Activated gamma-delta T cell treated with anti-CD3 and anti-CD28 coated beads, Interleukin-2, amount 50 U/mL, for 16 hours (primary cell): ENCODE measurements at places on chromosomes 1 and 21.
A peak's percentile ranks its signal among the peaks of the same experiment; 100 is the strongest.

DNA sequence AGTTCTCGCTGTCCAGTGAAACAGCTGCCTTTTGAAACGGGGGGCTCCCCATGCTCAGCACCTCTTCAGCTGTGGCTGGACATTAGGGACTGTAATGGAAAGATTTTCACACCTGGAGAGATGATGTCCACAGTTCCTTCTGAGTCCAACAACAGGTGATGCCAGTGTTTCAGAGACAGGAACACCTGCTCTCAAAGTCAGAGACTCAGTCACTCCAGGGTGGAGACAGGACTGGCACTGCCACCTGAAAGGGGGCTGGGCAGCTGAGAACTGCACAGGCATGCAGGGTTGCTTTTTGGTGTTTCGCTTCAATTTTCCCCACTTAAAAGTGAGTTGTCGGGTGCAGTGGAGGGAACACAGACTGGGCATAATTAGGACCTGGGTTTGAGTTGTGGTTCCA lies 124.8 kb downstream of the GALNT2 start:
- no peak for DNase-seq

GRCh38 chr1:228098323-228098931 lies 4.7 kb downstream of the C1orf35 start:
- DNase-seq = no peak

GRCh38 chr21:42157606-42158310 lies 61.2 kb upstream of the ABCG1 start:
- no peak for DNase-seq

- no peak for DNase-seq
These were observed 70.4 kb upstream of the IPO9 start for GRCh38 chr1:201758499-201759050.

DNA sequence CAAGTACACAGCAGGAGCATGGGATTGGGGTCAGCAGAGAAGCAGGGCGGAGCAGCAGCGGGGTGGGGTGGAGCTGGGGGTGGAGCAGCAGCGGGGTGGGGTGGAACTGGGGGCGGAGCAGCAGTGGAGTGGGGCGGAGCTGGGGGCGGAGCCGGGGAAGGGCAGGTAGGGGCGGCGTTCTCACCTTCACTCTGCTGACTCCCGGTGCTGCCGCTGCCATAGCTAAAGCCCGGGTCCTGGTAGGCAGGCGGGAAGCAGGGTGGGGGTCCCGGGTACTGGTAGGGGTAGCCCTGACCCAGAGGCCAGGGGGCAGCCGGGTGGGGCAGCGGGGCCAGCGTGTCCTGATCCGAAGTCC lies 6.7 kb downstream of the TAS1R3 start:
- no peak for DNase-seq

- DNase-seq = no peak
These were observed 134.6 kb upstream of the ARHGEF16 start for GRCh38 chr1:3319874-3320245.

DNA sequence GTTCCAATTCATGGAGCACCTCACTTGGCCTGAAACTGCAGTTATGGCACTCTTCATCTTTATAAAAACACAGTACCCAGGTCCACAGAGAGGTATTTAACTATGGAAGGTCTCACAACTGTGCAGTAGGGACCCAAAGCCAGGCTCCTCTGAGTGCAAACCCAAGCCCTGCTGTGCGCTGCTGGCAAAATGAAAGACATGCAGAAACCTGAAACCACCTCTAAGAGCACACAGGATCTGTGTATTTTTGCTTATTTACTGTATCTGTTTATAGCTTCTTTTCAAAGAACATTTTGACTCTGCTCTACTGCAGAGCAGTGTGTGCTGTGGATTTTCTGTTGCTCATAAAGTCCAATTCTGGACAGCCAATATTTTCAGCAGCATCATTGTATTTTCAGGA lies 166.6 kb downstream of the DSCAM start:
- DNase-seq = no peak

DNA sequence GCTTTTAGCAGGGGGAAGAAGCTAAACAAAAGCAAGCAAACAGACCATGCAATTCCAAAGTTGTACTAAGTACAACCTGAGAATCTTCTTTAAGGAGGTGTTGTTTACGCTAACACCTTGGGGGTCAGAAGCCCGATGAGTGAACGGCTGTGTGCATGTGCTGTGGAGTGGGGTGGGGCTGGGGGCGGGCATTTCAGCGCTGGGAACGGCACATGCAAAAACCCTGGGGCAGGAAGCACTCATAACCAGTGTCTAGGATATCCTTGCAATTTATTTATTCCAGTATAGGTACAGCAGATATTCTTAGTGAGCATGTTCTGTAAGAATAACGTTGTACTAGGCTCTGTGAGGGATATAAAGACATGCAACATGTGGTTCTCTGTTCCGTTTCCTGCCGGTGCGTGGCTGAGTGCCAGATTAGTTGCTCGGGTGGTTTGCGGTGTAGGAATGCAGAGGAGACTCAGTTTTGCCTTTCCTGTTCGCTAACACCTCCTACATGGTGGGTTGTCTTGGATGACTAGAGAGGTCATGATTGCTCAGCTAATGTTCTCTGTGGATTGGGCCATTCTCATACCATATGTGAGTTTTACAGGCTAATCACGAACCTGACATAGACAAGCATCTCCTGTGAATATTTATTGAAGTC lies 3.7 kb downstream of the FASLG start:
- DNase-seq = peak; percentile 84

- DNase-seq = no peak
These were observed 32.6 kb downstream of the ATP1B1 start for GRCh38 chr1:169138866-169139670.

- DNase-seq = no peak
These were observed 15.9 kb downstream of the SARS1 start for GRCh38 chr1:109229531-109230127.

DNA sequence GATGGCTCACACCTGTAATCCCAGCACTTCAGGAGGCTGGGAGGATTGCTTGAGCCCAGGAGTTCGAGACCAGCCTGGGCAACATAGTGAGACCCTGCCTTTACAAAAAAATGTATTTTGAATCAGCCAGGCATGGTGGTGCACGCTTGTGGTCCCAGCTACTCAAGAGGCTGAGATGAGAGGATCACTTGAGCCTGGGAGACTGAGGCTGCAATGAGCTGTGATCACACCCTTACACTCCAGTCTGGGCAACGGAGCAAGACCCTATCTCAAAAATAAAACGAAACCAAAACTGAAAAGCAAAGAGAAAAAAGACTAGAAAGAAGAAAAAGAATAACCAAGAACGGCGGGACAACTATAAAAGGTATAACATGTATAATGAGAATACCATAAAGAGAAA lies 15.4 kb upstream of the WNT2B start:
- no peak for DNase-seq

GRCh38 chr21:30044447-30045064 lies 104.8 kb upstream of the GRIK1 start:
- no peak for DNase-seq

DNA sequence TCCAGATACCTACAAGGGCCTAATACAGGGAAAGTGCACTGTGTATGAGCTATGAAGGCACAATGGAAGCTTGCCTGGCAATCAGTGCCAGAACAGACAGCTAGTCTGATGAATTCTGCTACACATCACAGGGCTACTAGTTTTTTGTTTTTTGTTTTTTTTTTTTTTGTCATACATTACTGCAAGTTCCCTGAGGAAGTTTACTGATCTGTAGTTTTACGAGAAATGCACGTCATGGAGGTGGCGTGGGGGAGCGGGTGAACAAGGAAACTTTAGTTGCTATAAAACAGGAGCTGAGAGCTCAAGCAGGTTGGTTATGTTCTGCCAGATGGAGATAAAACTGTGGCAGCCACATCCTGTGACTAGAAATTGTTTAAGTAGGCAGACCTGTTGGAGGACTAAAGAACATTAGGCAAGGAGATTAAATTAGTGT lies 17.7 kb downstream of the PTPRC start:
- DNase-seq = peak; percentile 54
